ENCODE measurements at places on chromosomes 16 and 17. TPM values are rescaled to one million over a fixed set of nuclear protein-coding genes. Genes with fewer than 3 reads are reported as not detected.
A peak's percentile ranks its signal among the peaks of the same experiment; 100 is the strongest.

- DNase-seq: no peak
Observed at GRCh38 chr16:30030011-30030685, 923 bp downstream of the TLCD3B start.

GRCh38 chr17:61130330-61130729 lies 269.3 kb upstream of the TBX2 start:
- no peak for DNase-seq

DNA sequence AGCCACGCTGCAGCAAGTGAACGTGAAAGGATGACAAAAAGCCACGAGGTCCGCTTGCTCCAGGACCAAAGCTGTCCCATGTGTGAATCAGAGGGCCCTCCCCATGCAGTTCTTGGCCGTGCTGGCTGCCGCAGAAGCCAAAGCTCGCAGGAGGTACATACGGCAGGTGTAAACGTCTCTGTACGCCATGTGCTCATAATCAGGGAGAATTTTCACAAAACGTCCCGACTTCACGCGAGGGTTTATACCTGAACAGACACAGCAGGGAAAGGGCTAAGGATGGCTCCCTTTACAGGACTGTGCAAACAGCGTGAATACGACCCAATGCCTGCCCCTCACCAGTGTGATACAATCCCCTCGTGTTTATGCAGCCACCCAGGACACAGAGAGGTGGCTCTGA lies 25.3 kb downstream of the FBXO31 start:
- DNase-seq: no peak

DNA sequence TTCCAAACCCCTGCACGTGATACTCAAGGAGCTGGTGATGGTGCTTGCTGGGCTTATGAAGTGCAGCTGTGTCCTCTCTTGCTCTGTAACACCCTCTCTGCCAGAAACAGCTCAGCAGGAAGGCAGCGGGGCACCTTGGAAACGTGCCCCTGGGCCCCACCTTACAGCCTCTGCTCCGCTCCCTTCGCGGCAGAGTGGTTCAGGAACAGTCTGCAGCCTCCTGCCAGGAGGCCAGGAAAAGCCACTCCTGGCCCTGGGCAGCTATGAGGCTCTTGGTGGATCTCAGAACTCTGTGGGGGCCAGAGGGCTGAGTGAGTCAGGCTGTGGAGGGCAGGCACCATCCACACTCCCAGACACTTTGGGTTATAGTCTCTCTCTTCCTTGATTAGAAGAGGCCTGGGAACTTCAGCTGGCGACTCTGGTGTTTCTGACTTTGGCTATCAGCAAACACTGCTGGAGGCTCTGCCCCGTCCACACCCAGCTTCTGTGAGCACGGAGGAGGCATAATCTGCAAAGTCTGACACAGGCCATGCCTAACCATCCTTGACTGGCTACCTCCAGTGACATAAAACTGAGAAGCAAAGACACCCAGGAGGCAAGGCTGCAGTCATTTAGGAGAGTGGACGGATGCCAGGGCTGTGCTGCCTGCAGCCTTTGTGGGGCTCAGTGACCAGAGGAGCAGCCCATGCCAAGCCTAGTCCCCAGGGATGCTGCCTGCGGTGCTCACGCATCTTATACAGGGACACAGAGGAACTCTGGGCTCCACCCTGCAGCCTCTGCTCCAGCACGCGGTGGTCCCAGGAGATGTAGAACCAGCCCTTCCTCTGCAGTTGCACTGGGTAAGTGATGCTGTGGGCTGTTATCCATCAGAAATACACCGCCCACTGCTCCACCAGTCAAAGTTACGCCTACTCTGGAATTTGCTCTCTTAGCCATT lies 65.3 kb downstream of the METRNL start:
- peak; percentile 5 for DNase-seq

GRCh38 chr17:15264542-15264941 lies 584 bp downstream of the PMP22 start:
- DNase-seq: no peak

DNA sequence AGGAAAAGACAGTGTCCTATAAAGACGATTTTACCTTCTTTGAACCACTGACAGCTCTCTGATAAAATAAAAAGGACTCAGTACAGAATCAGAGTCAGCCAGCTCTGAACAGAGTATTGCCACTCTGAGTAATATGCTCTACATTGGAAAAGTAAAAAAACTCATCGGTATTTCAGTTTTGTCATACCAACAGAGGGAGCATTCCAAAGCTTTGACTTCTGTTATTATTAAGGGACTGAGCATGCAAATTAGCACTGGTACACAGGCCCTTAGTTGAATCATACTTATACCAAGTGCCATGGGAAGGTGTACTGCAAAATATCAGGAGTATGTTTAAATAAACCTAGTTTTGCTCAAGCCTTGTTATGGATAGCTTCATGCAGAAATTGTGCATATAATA lies 509.0 kb upstream of the KIF2B start:
- DNase-seq: no peak

DNA sequence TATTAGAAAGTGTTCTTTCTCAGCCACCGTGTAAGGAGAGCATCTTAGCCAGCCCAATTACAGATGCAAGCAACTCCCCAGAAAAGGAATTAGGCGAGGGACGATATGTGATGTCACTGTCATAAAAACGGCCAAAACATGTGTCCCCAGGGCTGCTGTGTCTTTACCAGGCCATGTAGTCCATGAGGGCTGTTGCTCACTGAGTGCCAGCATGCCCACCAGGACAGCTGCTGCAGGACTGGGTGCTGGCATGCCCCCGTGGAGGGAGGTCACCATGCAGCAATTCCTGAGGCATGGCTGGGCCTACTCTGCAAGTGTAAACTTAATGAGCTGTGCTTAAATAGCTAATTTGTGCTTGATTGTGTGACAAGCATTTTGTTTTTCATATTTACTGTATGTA lies 156.9 kb downstream of the LGALS9B start:
- no peak for DNase-seq

DNA sequence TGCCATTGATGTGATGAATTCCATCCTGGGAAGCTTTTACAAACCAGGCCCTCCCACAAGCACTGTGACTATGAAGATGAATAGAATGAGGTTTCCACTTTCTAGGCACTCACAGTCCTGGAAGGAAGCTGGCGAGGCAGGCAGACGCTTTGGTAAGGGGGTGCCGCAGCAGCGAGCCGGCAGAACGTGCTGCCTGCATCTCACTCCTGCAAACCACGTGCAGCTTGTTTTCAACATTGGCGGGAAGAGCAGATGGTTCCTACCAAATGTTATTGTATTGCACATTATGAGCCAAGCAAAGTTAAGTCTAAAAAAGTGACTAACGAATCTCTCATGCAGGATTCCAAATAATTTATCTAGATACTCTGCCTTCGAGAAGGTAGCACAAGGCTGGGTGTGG lies 3.7 kb upstream of the DNAI2 start:
- DNase-seq: no peak

DNA sequence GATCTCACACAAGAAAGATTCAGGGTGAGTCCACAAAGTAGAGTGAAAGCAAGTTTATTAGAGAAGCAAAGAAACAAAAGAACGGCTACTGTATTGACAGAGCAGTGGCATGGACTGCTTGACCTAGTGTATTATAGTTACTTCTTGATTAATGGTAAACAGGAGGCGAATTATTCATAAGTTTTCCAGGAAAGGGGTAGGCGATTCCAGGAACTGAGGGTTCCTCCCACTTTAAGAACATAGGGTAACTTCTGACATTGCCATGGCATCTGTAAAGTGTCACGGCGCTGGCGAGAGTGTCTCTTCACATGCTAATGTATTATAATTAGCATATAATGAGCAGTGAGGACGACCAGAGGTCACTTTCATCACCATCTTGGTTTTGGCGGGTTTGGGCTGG lies 93.2 kb downstream of the CACNG3 start:
- no peak for DNase-seq

- no peak for DNase-seq
Observed at GRCh38 chr16:9534759-9535158, 443.3 kb downstream of the HAPSTR1 start.

- peak; percentile 55 for DNase-seq
Observed at GRCh38 chr17:75240394-75241142, 20.8 kb downstream of the GGA3 start.

- no peak for DNase-seq
Observed at GRCh38 chr17:15947976-15948752, 3.2 kb downstream of the ADORA2B start.

MMP15 gene
- total RNA-seq: 0.71 TPM

AOC3 gene
- 2.0 TPM for total RNA-seq

TPSAB1 gene
- total RNA-seq: not detected

PRAC1 gene
- not detected for total RNA-seq

GPRC5B gene
- total RNA-seq: not detected

KRTAP3-1 gene
- not detected for total RNA-seq

ANKFY1 gene
- 34.6 TPM for total RNA-seq

DRC3 gene
- 0.34 TPM for total RNA-seq

HOXB7 gene
- 0.36 TPM for total RNA-seq

ATP1B2 gene
- total RNA-seq: 0.12 TPM

Data from activated CD4-positive, alpha-beta memory T cell treated with anti-CD3 and anti-CD28 coated beads for 36 hours (primary cell).